ENCODE measurements at places on chromosomes 1 and 21.

- peak; percentile 64 for DNase-seq
These were observed 708 bp upstream of the ZNF362 start for GRCh38 chr1:33255347-33256220.

GRCh38 chr1:152190589-152190988, 31.6 kb upstream of the RPTN start:
- DNase-seq = no peak

DNA sequence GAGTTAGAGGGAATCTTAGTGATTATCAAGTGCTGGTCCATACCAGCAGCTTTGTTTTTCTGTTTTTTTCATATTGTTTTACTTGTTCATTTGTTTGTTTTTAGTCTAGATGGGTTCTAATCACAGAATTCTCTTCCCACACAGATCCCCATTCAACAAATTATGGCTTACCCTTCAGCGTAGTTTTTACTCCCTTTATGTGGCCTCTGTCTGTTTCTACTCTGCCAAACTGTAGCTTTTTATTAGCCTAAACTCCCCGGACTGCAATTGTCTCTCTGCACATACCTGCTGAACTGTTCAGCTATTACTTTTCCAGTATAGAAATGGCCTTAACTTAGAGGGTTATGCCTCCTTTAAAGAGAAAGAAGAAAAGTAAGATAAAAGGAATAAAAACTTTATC, 348.5 kb downstream of the TGFB2 start:
- DNase-seq = no peak

- DNase-seq = peak; percentile 61
These were observed 794 bp downstream of the NID1 start for GRCh38 chr1:236063919-236064673.

DNA sequence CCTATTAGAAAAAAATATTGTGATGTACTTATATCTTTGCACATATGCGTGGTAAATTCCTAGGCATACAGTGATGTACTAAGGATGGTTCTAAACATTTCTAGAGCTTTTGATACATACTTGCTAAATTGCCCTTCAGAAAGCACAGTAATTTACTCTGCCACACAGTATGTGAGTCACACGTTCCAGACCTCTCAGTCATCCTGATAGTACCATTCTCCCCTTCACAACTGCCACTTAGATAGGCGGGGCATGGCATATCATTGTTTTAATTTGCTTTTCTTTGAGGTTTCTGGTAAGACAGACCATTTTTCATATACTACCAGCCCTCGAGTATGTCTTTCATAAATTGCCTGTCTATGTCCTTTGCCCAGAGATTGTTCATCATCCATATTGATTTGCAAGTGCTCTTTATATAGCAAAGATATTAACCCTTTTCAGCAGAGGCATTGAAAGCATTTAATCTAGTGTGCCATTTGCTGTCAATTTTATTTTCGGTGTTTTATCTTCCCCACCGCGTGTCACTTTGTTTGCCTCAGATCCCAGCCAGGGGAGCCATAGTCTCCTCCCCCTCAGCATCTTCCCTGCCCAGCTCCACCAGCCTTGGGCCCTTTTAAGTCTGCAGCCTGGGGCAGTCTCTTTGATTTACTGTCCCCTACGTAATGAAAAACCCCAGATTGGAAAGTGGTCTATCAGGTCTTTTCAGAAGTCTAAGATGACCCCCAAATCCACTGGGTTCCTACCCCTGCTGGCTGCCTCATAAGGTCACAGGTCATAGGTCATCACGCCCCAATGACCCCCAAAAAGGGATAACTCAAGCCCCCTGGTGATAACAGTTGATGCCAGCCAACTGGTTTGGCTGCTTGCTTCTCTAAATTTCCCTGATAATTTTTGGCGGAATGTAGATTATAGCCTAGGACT, 11.8 kb upstream of the PAX7 start:
- no peak for DNase-seq

- DNase-seq = no peak
These were observed 79.2 kb downstream of the PRRX1 start for GRCh38 chr1:170743083-170743482.

DNA sequence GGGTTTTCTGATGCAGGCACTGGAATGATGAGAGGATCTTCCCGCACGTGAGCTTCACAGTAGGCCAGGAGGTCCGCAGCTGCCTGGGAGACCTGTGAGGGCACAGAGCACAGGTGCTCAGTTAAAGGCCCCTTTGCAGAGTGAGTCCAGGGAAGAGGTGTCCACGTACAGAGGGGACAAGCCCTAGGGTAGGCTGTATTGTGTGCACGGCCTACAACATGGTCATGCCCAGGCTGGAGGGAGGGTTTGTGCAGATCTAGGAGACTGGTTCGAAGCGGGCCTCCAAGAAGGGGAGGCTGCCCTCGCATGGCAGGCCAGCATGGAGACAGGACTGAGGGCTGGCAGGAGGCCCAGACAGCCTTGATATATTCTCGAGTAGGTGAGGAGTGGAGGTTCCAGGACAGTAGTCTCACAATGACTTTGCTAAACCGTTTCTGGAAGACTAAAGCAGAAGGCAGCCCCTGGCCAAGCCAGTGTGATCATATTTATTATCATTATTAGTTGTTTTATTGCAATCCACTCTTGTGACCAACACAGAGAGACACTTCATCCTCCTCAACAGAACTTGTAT, 48.0 kb upstream of the B3GALNT2 start:
- no peak for DNase-seq

DNA sequence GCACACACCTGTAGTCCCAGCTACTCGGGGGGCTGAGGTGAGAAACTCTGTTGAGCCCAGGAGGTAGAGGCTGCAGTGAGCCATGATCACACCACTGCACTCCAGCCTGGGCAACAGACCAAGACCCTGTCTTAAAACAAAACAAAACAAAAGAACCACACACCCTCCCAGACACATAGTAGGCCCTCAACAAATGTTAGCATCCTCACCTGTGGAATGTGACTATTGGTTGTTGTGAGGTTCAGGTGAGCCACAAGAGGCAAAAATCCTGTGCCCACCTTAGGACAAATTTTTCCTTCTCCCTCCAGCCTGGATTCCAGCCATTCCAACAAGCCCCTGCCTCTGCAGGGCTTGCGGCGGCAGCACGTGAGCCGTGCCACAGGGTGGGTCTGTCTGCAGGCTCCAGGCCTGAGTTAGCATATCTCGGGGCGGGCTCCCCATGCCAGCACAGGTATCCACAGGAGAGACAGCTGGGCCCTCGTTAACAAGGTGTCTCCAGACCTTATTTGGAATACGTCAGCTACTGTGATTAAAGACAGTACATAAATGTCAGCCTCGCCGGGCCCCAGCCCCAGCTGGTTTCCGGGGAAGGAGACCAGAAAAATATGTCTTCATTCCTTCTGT, 17.4 kb downstream of the C1QB start:
- no peak for DNase-seq

- DNase-seq = no peak
These were observed 196.8 kb downstream of the PTBP2 start for GRCh38 chr1:96918406-96918805.

- no peak for DNase-seq
These were observed 43.2 kb downstream of the SLC44A3 start for GRCh38 chr1:94863297-94863911.

- no peak for DNase-seq
These were observed 48.0 kb upstream of the IPO9 start for GRCh38 chr1:201780952-201781351.

- DNase-seq = no peak
These were observed 36.2 kb upstream of the CSF1 start for GRCh38 chr1:109874445-109874844.
